Spinal cord (tissue), 10 donors: ENCODE measurements at places on chromosomes 2 and 18. TPM values are rescaled to one million over a fixed set of nuclear protein-coding genes. Genes with fewer than 3 reads are reported as not detected.

RGPD3 gene
- 0.20 TPM for polyA plus RNA-seq

GRCh38 chr2:16335947-16336346 lies 329.7 kb downstream of the CYRIA start:
- H3K4me1 ChIP-seq, result peaks cover 6% of the 10 kb centered on the region
- H3K27ac ChIP-seq, result no peak overlapping the region
- no peak for DNase-seq
- H3K27me3 ChIP-seq, result no peaks in the 10 kb centered on the region
- no peaks in the 10 kb centered on the region for H3K36me3 ChIP-seq

LINC00305 gene
- polyA plus RNA-seq, result not detected

LCT gene
- polyA plus RNA-seq, result 0.08 TPM

NT5DC4 gene
- not detected for polyA plus RNA-seq

DNA sequence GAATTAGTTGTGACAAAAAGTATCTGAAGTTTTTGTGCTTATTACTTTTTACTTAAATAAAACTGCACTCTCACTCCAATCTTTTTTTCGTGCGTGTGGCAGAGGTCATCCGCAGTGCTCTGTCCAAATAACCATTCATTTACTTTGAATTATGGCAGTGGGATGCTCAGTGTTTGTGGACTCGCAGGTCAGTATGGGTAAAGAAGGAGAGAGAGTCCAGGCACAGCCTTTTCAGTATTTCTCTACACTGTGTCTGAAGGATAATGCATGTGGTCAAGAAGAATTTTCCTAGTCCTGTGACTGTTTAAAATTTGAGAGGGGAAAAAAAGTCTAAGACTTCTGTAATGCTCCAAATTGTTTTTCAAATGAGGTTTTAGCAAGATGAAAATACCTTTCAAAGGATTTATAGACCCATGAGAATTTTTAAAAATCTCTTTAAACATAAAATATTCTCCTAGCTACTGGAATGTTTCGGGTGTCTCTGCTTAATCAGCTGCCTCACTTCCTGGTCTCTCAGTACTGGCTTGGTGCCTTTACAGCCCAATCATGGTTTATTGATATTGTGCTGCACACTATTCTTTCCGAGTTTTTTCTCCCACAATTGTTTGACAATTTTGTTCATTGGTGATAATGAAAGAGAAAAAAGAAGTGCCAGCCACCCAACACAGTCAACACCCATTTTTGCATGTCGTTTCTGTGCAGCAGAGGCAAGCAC lies 453.2 kb downstream of the PTPRM start:
- H3K27ac ChIP-seq, result no peak overlapping the region
- H3K27me3 ChIP-seq, result no peaks in the 10 kb centered on the region
- H3K4me1 ChIP-seq, result no peaks in the 10 kb centered on the region
